Activated CD8-positive, alpha-beta memory T cell treated with anti-CD3 and anti-CD28 coated beads for 1 hour (primary cell): ENCODE measurements at places on chromosomes 4 and X.

DNA sequence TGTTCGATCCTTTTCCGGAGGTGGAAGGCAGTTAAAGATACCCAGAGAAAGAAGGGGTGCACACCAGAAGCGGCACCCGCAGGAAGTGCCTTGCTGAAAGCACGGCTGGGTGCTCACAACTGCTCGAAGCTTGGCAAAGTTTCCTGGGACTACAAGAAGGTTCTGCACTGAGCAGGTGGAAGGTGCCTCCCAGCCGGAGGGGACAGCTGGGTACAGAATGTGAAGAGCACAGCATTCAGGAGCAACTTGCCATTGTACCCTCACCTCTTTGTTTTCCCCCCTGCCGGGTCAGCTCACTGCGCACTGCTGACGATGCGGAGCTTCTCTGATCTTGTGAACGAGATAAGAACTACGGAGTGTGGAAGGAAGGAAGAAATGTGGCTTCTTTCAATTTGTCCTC, 289.2 kb downstream of the FBXW7 start:
- DNase-seq, result no peak

DNA sequence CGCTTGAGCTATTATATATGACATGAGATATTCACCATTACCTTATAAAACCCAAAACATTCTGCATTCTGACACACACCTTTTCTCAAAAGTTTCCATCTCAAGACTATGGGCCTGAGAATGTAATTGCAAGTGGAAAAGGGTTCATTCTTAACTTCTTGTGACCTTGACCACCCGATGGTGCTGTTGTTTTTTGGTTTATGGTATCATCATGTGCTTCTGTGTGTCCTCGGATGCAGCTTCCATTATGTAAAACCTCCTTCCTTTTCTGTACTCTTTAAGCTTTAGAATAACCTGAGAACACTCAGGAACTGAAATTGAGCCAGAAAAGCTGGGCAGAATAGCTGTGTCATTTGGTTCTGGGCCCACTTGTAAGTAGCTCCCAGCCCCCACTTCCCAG, 16.2 kb upstream of the PUDP start:
- DNase-seq, result no peak

- no peak for DNase-seq
Measured at GRCh38 chr4:185343726-185344581, 51.8 kb downstream of the LRP2BP start.

- no peak for DNase-seq
Measured at GRCh38 chrX:100512471-100512870, 72.3 kb upstream of the TNMD start.

DNA sequence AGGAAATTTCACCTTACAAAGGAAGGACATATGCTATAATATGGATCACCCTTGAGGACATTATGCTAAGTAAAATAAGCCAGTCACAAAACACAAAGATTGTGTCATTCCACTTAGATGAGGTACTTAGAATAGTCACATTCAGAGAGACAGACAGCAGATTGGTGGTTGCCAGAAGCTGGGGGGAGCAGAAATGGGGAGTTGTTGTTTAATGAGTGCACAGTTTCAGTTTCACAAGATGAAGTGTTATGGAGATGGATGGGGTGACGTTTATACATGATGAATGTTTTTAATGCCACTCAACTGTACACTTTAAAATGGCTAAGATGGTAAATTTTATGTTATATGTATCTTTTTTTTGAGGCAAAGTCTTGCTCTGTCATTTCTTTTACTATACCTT, 14.8 kb upstream of the SPON2 start:
- DNase-seq, result no peak

- DNase-seq, result no peak
Measured at GRCh38 chr4:72761368-72762038, 192.5 kb upstream of the ADAMTS3 start.

DNA sequence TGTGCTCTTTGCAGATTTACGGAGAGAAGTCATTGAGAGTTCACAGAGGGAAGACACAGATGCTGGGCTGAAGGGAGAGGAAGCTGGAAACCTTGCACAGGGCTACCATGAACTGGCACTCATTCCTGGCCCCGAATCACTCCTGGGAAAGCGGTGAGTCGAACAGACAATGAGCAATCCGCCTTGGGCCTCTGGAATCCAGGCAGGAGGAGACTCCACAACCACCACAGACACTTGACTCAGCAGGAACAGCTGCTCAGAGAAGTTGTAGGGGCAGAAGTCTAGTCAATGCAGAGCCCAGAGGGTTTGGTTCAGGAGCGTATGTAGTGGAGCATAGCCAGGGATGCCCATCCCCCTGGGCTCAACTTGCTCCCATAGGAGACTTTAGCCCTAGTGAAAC, 62.8 kb upstream of the GRIA3 start:
- no peak for DNase-seq

DNA sequence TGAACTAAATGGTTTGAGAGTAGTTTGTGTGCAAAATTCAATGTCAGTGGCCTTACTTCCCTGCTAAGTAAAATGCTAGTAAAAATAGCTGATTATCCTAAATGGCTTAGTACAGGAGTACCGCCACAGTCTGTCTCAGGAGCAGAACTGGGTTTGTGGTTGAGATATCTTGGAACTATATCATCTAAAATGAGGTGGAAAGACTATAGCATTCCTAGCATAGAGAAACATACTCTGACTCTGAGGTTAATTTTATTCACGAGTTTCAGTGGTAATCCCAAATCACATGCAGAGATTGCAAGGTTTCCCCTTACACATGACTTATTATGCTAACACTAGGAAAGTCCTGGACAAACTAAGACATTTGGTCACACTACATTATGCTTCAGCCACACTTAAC, 70.4 kb downstream of the OR13H1 start:
- DNase-seq, result no peak

DNA sequence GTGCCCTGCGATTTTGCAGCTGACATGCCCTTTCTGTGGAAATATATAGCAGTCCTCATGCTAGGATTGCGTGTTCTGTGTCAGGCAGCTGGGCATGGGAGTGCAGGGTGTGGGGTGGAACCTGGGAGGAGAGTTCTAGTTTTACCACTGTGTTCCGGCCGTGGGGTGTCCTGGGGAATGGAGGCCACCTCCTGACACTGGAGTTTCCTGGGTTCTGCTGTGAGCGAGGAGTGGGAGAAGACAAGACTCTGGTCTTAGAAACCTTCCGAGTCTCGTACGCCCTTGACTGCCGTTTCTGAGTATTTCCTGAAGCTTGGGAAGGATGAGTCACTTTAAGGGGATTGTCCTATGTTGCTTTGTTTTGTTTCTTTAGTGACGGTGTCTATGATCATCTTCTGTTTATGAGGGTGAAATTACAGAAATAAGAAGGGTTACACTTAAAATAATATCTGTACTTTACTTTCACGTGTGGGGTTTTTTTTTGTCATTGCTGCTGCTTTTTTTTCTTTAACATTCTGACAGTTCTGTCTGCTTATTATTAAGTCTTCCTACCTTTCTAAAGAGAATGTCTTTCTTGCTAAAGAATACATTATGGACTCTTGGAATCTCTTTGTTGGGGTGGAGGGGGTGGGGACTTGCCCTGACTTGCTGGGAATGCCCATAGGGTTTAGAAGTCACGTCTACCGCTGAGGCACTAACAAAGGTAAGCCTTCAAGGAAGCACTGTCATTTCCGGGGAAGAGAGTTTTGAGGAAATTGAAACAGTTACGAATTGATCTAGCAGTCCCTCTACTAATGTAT, 19.1 kb downstream of the CD99 start:
- DNase-seq, result no peak

DNA sequence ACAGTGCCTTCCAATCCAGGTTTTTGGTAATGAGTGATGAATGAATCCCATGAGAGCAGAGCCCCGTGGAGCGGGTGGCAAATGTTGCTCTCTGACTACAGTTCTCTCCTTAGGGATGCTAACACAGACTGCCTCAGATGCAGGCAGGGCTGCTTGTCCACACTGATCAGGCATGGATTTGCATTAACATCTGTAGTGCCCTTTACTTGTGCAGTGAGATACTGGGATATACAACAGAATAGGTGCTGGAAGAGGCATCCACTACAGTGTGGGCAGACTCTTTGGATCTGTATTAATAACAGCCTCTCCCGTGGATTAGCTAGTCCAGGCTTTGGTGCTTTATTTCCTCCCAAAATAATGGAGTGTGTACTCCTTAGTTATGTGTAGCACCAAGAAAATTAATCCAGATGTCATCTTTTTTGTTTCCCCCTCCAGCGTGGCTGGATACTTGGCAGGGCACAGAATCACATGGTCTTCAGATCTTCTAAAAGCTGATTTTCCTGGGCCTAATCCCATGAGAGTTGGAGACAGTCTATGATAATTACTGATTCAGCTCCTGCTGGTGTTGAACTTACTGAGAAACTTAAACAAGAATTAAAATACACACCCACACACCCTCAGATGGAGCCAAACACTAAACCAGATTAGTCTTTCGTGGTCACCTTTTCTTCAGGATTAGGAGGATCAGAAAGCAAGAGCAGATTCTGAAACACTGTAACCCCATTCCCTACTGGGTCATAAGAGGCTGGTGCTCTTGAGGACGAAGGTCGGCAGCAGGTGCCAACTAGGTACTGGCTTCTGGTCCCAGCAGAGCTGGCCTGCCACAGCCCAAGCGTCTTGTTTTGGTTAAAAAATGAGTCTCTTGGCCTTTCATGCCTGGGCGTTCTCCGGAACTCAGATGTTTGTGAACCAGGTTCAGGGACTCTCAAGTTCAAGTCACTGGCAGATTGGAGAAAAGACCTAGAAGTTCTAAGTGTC, 23.1 kb upstream of the NAP1L5 start:
- DNase-seq, result no peak

DNA sequence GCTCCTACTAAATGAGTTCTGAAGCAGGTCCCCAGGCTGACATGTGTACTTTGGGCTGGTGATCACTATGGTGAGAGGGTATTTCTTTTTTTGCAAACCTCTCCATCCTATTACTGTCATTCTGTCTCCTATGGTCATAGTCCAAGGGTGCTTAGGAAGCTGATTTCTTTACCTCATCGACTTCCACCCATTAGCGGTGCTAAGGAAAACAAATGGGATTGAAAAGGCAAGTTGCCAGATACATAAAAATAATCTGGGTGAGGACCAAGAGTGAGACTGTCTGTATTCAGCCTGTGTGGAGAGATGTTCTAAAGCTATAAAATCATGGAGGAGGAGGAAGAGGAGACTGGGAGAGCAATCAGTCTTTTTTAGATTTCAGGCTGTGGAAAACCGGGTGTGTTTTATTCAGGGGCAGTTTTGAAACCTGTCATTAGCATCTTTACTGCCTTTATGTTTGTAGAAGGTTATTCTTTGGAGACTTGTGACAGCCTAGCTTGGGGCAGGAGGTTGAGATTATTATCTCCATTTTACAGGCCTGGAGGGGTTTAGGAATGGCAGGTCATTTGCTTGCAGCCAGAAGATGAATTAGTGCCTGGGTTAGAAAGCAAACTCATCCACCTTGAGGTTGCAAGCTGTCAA, 1.9 kb downstream of the TMEM164 start:
- DNase-seq, result no peak

DNA sequence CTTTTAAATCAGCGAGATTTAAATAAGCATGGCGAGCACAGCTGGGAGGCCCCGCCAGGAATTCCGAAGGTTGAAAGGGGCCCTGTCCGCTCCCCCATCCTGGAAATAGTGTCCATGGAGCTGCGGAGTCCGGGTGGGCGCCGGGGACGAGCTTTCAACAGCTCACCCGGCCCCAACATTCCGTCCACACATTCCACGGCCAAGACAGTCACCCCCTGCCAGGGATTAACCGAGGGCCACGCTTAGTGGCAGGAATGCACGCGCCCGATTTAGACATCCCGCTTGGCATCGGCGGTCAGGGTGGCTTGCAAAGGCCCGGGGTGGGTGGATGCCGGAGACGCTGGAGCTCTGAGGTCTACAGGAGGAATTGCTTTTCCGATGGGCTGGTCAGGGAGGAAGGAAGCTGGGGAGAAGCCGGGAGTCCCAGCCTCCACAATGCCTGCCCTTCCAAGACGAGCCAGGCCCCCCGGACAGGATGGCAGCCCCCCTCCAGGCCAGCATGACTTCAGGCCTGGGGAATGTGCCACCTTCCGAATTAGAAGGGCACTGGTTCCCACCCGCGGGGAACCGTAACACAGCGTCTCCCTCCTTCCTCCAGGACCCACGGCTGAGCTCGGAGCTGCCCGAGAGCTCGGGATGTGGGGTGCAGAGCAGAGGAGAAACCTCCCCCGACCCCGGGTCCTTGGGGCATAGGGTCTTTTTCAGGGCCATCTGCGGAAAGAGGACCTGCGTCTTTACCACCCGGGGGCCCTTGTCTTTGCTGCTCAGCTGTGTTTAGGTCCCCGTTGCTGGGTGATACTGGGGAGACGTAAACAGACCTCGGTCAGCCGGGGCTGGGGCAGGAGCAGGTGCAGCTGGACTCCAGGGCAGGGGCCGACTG, 26.9 kb upstream of the PPP2R3B start:
- DNase-seq, result no peak

- no peak for DNase-seq
Measured at GRCh38 chrX:123989235-123989634, 27.7 kb downstream of the STAG2 start.

GRCh38 chr4:87015416-87015815, 80.6 kb downstream of the AFF1 start:
- DNase-seq, result no peak

DNA sequence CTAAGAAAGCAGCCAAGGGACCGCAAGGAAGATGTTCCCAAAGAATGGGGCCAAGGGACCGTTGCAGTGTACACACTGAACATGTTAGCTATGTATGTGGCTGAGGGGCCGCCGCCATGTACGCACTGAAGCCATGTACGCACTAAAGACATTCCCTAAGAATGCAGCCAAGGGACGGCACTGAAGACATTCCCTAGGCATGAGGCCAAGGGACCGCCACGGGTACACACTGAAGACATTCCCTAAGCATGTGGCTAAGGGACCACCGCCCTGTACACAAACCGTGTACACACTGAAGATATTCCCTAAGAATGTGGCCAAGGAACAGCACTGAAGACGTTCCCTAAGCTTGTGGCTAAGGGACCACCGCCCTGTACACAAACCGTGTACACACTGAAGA, 54.0 kb downstream of the DHRSX start:
- no peak for DNase-seq

DNA sequence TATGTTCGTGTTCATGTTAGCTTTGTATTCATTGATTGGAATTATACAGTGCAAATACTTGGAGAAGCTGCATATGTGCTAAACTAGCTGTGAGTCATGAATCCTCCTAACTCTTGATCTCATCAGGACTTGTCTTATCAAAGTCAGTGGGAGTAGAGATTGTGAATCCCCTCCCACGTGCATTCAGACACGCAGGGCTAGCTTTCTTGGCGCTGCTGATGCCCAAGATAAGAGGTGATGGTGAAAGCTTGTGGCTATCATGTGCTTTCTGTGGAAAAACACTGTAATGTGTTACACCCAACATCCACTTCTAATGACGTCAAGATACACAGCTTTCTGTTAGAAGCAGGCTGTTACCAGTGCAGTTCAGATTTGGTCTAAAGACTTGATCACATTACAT, 348.7 kb upstream of the HAND2 start:
- DNase-seq, result no peak
